Uterus (tissue), 4 donors: ENCODE measurements at places on chromosomes 5 and 9. TPM values are rescaled to one million over a fixed set of nuclear protein-coding genes. Genes with fewer than 3 reads are reported as not detected.

DNA sequence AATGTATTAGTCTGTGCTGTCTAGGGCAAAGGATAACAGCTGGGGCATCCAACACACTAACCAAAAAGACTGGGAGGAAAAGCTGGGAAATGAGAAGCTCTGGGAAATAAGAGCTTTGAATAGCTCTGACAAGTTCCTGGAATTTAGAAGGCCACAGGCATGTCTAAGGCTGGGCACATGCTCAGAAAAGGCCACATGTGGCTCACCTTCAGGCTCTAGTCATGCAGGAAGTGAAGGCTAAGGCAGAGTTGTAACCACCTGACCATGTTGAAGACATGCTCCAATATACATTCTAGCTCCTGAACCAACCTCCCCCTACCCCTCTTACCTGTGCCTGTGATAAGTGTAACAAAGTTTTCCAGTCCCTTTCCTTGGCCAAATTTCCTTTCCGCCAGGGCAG lies 31.7 kb downstream of the CLTA start:
- no peak for DNase-seq

- peak; percentile 72 for DNase-seq
Measured at GRCh38 chr9:126500600-126501382, 112.9 kb upstream of the LMX1B start.

- DNase-seq, result no peak
Measured at GRCh38 chr5:140795259-140795641, 598 bp downstream of the PCDHA2 start.

- DNase-seq, result no peak
Measured at GRCh38 chr9:110918316-110919049, 119.8 kb downstream of the LPAR1 start.

- DNase-seq, result no peak
Measured at GRCh38 chr9:134516464-134516863, 125.1 kb upstream of the COL5A1 start.

UBAC1 gene
- total RNA-seq, result 32.4 TPM

SLC2A6 gene
- 3.4 TPM for total RNA-seq

GRCh38 chr9:135851748-135852147 lies 55.6 kb downstream of the CAMSAP1 start:
- no peak for DNase-seq

RASEF gene
- total RNA-seq, result 0.40 TPM

KCNN2 gene
- 7.1 TPM for total RNA-seq

DNA sequence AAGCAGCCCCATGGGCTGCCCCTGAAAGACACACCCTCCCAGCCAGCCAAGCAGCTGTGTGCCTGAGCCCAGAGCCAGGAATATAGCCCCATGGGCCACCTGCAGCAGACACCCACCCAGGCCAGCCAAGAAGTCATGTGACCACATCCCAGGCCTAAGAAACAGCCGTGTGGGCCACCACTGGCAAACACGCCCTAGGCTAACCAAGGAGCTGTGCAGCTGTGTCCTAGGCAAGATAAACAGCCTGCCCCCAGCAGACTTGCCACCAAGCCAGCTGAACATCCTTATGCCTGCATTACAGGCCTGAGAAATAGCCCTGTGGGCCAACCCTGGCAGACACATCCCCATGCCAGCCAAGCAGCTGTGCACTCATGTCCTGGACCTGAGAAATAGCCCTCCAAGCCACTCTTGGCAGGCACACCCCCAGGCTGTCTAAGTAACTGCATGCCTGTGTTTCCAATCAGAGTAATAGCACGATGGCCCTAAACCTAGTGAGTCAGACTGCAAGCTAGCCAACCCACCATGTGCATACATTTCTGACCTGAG lies 143.0 kb downstream of the ADAMTS6 start:
- peak; percentile 8 for DNase-seq

DNA sequence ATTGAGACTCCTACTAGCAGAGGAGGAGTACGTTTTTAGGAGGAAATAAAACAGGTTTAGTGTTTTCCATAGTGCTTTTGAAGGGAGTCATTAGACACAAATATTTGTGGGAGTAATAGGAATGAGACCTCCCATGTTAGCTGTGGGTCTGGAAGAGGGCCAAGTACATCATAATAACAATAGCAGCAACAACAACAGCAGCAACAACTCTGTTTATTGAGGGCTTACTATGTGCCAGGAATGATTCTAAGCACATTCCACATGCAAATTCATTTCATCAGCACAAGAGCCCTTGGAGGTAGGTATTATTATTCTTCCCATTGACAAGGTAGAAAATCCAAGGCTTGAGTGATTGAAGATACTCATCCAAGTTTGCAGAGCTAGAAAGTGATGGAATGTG lies 384.2 kb upstream of the RPS23 start:
- DNase-seq, result no peak

DNA sequence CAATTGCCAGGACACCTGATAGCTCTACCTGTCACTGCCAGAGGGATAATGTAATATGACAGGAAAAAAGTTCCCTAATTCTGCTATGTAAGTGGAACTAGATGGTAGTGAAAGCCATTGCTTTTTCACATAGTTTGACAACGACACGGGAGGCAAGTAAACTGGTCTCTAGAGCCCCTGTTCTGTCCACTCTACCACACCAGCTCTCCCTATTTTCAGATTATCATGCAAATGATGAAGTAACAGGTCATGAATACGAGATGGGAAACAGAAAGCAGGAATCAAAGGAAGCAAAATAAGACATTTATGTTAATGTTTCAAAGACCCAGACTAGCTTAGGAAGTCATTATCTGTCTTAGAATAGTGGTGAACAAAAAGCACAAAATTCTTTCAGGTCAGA lies 56.2 kb downstream of the TAF11L14 start:
- DNase-seq, result no peak

DNA sequence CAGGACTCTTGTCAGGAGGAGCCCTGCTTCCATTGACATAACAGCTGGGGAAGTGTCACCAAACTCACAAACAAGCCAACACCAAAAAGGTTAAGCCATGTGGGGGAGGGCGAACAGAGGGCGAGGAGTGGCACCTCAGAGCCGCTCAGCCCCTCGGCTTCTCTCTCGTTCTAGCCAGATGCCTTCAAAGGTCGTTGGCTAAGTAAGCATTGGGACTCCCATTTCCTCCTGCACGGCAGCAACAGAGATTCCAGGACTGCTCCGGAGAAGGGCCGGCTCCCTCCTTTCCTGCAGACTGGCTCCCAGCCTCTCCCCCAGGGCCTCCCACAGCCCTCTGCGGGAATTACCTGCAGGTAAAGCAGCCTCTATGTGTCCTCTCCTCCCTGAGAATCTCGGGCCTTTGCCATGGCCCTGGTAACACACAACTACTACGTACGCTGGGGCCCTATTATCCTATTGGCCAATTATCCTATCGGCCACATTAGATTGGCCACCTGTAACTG lies 52.1 kb upstream of the RNU6ATAC start:
- DNase-seq, result no peak
